ENCODE measurements at places on chromosomes 12 and 14.

DNA sequence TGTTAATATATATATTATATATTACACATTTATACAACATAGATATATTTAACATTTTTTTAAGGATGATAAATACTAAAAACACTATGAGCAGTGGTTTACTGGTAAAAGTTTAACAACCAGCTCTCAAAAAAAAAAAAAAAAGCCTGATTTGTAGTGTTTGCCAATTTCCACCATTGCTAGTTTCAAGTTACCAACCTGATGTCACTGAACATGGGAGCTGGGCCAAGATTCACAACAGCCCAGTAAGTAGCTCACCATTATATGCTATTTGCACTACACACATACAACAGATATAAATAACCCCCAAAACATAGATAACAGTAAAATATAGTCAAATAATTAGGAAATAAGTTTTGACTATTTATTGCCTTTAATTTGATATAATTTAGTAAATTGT is 28.9 kb upstream of the TMX1 start:
- no peak for DNase-seq

DNA sequence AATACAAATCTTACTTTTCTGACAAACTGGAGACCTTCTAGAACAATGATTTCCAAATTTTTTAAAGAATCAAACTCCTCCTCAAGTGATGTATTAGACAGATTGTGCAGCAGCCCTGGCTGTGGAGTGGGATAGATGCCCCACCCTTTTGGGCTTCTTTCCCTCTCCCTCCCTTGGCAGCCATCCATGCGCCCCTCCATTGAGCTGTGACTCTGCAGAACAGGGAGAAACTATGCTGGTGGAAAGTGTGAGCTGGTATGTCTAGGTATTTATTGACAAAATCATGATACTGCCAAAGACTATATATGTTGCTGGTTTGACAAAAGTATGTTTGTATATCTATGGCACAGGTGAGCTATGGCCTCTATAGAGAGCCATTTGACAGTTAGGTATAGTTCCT is 138.5 kb downstream of the KTN1 start:
- no peak for DNase-seq

- no peak for DNase-seq
Measured at GRCh38 chr12:119841433-119842210, 35.5 kb downstream of the CIT start.

DNA sequence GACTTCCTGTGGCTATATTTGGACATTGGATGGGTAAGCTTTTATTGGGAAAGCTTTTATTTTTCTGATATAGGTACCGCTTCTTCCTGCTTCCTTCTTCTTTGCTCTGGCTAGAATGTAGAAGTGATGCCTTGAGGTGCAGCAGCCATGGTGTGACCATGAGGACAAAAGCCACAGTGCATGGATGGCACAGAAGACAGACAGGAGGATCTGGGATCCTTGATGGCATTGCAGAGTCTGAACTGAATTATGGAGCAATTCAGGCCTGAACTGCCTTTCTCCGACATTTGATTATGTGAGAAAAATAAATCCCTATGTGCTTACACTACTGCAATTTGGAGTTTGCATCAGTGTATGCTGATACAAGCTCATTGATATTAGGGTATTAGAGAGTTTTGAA is 191.3 kb upstream of the CRY1 start:
- no peak for DNase-seq

DNA sequence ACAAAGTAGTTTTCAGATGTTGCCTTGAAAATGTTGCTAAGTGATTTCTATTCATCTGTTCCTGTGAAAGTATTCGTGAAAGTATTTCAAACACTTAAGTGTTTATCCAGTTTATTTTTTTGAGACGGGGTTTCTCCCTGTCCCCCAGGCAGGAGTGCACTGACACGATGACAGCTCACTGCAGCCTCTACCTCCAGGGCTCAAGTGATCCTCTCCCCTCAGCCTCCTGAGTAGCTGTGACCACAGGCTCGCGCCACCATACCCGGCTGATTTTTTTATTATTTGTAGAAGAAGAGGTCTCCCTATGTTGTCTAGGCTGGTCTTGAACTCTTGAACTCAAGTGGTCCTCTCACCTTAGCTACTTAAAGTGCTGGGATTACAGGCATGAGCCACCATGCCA is 1.7 kb downstream of the ZDHHC17 start:
- DNase-seq, result no peak

GRCh38 chr12:92530706-92531105 is 172.1 kb upstream of the PLEKHG7 start:
- no peak for DNase-seq

- DNase-seq, result no peak
Measured at GRCh38 chr12:83769151-83769550, 1082.4 kb downstream of the TMTC2 start.

- no peak for DNase-seq
Measured at GRCh38 chr14:21454843-21455544, 929 bp downstream of the CHD8 start.

GRCh38 chr12:20368114-20368650 is at the start of gene PDE3A:
PDE3A (plus strand) TSS chr12:20368537; CDS start chr12:20369285, 748 bp downstream.
- DNase-seq, result no peak

GRCh38 chr12:91133871-91134270 is 22.6 kb upstream of the LUM start:
- no peak for DNase-seq

GRCh38 chr12:119072440-119072839 is 91.1 kb downstream of the SRRM4 start:
- no peak for DNase-seq

DNA sequence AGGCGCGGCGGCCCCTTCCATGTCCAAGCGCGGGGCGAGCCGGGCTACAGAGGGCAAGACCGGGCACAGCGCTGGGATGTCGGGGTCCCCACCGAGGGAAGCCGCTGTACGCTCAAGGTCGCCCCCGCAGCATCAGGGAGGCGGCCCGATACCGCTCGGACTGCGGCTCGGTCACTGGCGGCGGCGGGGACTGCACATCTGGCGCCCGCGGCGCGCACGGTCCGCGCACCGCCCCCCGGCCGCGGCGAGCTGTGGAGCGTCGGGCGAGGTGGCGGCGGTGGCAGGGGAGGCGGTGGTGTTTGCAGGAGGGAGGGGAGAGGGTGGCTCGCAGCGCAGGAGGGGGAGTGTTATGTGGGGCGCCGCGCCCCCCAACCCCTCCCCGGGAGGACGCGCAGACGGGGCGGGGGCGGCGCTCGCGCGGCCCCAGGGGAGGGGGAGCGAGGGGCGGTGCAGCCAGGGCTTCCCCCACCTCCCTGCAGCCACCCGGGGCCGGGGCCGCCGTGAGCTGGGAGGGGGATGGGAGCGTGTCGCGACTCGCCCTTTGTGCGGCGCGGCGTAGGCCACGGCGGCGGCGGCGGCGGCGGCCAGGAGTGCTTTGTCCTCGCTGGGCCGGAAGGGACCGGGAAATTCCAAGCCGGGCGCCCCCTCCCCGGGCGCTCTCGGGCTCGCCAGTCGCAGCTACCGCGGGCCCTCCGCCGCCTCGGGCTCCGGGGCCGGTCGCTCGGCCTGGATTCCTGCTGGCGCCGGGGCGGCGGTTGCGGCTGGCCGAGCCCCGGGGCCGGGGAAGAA is at the start of gene NUAK1:
Gene NUAK1 (minus strand): TSS at position 322 of the 789 bp plus-strand sequence. CDS start 301 bp downstream, at position 21.
- no peak for DNase-seq

DNA sequence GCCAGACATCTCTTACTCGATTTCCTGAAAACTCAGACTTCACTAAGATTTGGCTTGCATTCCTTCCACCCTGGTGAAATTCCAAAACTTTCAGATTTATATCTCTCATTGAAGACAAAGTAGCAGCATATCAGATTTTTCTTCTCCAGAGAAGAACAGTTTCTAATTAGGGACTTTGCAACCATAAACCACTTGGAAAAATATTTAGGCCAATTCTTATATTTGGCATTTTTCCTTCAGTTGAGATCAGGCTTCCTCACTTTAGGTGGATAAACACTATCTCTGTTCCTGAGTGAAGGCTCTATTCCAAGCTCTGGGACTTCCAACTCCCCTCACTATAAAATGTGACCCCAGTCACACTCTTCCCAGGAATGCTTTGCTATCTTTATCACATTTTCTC is 1434.3 kb upstream of the FLRT2 start:
- DNase-seq, result no peak

DNA sequence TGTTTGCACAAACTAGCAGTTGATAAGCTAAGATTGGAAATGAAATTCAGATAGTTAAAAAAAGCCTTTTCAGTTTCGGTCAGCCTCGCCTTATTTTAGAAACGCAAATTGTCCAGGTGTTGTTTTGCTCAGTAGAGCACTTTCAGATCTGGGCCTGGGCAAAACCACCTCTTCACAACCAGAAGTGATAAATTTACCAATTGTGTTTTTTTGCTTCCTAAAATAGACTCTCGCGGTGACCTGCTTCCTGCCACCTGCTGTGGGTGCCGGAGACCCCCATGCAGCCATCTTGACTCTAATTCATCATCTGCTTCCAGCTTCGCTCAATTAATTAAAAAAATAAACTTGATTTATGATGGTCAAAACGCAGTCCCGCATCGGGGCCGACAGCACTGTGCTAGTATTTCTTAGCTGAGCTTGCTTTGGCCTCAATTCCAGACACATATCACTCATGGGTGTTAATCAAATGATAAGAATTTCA is 335.6 kb downstream of the TMEM121 start:
- DNase-seq, result no peak
